ENCODE measurements at places on chromosomes 3 and 15.
A peak's percentile ranks its signal among the peaks of the same experiment; 100 is the strongest.

DNA sequence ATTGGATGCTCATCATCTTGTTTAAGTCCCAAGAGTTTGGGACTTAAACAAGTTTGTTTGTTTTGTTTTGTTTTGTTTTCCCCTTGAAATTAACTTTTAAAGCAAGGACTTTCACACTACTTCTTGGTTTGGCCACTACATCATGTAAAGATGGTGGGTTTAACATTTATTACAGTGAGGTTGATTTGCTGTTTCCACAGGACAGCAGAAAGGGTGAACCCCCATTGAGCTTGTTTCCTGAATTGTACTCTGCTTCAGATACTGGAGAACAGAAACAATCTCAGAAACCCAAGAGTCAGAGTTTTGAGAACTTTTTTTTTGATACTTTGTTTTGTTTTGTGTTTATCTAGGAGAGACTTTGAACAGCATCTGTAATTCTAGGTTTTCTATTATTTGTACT, 6.7 kb downstream of the POU1F1 start:
- DNase-seq = no peak

- no peak for DNase-seq
Measured at GRCh38 chr3:122066331-122067213, 11.4 kb downstream of the CD86 start.

DNA sequence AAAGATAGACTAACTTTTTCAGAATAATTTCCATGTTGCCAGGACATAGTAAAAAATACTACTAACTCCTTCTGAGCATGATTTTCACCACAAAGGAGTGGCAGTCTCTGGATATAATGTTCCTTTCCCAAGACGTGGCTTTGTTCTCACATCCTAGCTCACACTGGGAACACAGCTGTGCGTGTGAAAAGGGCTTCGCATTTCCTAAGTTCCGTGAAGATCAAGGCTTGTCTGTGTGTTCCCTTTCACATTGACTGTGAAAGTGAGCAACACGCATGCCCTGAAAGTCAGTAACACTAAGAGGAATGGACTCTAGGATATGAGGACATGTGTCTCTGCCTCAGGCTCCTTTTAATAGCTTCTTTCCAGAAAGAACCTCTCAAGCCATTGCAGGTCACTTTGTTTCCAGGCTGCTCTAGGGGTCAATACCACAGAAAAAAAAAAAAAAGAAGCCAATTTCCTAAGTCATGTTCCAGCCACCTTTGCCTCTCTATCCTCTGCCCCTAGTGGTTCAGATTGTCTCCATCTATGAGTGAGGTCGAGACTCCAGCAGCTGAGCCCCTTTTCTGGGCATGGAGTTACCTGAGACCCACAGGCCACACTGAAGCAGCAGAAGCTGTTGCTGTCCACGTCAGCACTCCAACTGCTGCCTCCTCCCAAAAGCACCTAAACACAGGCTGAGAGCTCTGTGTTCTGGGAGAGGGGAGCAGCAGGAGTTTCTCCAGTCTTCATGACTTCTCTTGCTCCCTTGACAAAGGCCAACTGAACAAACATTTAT, 355.9 kb downstream of the RSL24D1 start:
- no peak for DNase-seq

GRCh38 chr15:57205027-57205855, 171.1 kb upstream of the CGNL1 start:
- no peak for DNase-seq

GRCh38 chr3:81936817-81937216, 175.4 kb upstream of the GBE1 start:
- no peak for DNase-seq

DNA sequence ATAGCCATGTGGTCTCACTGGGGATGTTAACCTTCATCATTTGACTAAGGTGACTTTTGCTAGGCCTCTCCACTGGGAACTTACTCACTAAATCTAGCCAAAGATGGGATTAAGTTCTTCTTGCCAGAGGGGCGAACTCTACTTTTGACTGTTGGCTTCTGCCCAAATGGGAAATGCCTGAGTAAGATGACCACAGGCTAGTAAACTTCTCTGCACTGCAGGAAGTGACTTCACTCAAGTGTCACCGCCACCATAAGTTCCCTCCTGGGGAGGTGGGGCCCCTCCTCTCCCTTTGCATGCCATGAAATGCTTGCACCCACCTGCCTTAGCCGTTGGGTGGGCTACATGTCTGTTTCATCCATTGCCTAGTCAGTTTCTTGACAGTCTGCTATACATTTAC, 388.3 kb downstream of the FEZF2 start:
- no peak for DNase-seq

DNA sequence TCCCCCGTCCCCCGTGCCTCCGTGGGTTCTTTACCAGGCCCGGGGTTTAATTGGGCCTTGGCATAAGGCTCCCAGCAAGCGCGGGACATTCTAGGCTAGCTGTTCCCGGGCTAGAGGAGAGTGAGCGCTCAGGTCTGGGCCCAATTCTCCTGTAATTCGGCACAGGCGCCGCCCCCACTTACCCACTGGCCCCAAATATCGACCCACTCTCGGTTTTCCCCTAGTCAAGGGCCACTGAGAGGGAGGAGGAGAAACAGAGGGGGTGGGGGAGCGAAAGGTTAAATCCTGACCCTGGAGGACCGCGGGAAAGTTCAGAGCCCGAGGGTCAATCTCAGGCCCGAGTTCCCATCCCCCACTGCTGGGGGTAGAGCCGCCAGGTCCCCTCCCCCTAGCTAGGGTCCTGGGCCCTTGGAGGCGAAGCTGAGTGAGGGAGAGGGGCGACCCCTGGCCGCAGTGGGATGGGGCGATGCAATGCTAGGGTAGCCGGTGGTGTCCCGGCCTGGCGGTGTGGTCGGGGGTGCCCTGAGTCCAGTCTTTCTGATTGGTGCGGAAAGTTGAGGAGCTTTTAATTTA, 8.5 kb upstream of the ONECUT1 start:
- DNase-seq = no peak

DNA sequence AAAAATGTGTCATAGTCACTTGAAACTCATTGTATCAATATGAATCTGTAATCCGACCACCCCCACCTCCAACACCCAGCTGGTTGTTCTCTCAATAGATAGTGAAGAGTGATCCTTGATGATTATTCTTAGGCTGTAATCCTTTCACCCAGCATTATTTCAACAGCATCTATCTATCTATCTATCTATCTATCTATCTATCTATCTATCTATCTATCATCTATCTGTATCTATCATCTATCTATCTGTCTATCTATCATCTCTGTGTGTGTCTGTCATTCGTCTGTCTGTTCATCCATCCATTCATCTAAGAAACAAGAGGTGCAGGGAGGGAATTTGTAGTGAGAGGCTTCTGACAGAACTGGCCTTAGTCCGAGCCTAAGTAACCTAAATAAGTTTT, 78.7 kb upstream of the IGSF10 start:
- DNase-seq = no peak

GRCh38 chr15:72339777-72340177, 19.8 kb upstream of the CELF6 start:
- DNase-seq = no peak

- DNase-seq = no peak
Measured at GRCh38 chr3:67329358-67329757, 325.1 kb downstream of the SUCLG2 start.

DNA sequence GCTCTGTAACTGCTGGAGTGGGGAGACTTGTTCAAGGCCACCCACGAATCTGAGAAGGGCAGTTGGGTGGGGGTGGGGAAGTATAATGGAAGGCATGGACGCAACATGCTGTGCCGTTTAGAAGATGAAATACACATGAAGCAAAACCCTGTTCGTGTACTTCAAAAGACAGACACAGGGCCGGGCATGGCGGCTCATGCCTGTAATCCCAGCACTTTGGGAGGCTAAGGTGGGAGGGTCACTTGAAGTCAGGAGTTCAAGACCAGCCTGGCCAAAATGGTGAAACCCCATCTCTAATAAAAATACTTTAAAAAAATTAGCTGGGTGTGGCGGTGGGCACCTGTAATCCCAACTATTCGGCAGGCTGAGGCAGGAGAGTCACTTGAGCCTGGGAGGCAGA, 36.9 kb upstream of the SFMBT1 start:
- no peak for DNase-seq

GRCh38 chr3:11450015-11450414, 177.8 kb downstream of the ATG7 start:
- no peak for DNase-seq

DNA sequence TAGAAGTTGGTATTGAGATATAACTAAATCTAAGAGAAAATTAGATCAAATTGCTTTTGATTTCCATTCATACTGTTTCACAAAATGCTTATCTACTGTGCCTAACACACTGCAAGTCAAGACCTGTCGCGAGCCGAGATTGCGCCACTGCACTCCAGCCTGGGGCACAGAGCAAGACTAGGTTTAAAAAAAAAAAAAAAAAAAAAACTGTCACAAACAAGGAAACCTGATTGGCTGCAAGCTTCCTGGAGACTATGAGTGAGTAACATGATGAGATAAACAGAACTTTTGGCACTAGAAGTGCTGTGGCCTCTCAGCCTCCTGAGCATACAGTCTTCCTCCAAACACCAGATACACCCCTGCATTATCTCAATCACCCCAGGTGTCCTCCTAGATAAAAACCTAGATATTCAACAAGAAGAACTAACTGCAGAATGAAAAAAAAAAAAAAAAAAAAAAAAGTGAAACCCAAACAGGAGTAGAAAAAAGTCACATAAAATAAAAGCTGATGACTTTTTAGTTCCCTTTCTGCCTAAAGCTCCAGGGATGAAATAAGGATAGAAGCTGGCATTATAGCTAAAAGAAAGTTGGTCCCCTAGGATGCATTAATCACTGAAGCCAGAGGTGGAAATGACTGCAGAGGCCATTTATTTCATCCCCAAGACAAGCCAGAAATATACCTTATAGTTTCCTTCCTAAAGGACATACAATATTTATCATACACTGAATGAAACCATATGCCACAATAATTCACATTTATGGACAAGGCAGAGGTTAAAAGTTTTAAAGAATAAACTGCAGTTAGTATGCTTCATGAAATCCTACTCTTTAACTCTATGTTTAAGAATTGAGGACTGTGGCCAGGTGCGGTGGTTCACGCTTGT, 82.4 kb downstream of the P3H2 start:
- no peak for DNase-seq

DNA sequence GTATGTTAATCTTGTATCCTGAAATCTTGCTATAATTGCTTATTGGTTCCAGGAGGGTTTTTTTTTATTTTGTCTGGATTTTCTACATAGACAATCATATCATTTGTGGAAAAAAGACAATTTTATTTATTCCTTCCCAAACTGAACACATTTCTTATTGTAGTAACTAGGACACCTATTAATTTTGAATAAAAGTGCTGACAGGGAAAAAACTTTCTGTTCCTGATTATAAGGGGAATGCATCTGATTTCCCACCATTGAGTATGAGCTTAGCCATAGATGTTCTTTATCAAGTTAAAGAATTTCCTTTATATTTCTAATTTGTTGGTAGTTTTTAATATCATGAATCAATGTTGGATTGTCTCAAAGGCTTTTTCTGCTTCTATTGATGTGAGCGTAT, 460.7 kb upstream of the CNTN3 start:
- DNase-seq = no peak

DNA sequence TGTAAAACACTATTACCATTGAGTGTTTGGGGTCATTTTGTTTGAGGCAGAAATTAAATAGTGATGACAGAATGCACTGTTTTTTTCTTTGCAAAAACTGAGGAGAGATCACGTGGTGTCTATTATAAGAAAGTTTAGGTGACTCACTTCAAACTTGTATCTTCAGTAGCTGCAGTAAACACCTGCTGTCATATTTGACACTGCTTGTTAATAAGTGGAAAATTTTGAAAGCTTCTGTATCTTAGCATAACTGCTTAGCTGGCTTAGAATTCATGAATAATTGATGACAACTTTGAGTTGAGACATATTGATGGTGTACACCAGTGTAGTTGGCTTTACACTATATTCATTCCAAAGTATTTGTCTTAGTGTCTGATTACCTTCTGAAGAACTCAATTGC, 29.7 kb upstream of the MDFIC2 start:
- no peak for DNase-seq

- DNase-seq = no peak
Measured at GRCh38 chr3:119405315-119405714, 58.1 kb downstream of the TMEM39A start.

- DNase-seq = no peak
Measured at GRCh38 chr15:27707257-27707656, 391.9 kb downstream of the OCA2 start.

- DNase-seq = no peak
Measured at GRCh38 chr3:136074546-136075170, 109.1 kb downstream of the PPP2R3A start.

GRCh38 chr15:89067751-89068150, 20.5 kb upstream of the ABHD2 start:
- DNase-seq = no peak

- no peak for DNase-seq
Measured at GRCh38 chr3:147655236-147655635, 246.1 kb downstream of the ZIC1 start.

DNA sequence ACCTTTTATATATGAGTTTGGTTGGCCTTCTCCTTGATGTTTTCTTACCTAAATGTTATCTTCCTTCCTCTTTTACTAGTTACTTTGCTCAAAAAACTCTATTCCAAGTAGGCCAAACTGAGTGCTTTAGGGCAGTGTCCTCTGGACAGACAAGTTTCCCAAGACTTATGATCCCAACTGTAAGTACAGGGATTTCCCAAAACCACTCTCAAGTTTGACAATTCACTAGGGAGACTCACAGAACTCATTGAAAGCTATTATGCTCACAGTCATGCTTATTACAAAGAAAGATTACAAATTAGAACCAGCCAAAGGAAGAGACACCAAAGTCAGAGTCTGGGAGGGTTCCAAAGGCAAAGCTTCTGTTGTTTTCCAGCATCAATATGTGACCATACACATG, 534.2 kb upstream of the ALCAM start:
- no peak for DNase-seq

- peak; percentile 26 for DNase-seq
Measured at GRCh38 chr3:128060473-128061381, 8.5 kb downstream of the SEC61A1 start.

DNA sequence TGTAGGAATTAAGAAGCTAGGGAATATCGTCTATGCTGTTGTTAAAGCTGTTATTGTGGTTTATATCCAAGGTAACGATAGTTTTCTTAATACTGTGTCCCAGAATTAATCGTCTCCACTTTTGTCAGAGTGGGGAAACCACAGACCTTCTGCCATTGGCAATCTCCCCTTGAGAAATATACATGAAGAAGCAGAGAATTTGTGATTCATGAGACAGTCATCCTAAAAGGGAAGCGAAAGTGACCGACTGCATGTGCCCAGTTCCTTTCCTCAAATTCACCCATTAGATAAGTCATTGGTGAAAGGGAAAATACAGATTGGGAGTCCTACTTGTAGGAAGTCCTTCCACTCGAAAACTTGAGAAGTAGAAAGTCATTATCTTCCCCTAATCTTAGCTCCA, 26.6 kb downstream of the DIPK2A start:
- DNase-seq = no peak

Measured in left forelimb (tissue), 1 donor.